ENCODE measurements at places on chromosomes 5 and 9. TPM values are rescaled to one million over a fixed set of nuclear protein-coding genes. Genes with fewer than 3 reads are reported as not detected.

PHF24 gene
- polyA plus RNA-seq = 0.18 TPM

ARSI gene
- 2.8 TPM for polyA plus RNA-seq

GRCh38 chr5:38263983-38264382, 5.6 kb downstream of the EGFLAM start:
- DNase-seq = no peak

DNA sequence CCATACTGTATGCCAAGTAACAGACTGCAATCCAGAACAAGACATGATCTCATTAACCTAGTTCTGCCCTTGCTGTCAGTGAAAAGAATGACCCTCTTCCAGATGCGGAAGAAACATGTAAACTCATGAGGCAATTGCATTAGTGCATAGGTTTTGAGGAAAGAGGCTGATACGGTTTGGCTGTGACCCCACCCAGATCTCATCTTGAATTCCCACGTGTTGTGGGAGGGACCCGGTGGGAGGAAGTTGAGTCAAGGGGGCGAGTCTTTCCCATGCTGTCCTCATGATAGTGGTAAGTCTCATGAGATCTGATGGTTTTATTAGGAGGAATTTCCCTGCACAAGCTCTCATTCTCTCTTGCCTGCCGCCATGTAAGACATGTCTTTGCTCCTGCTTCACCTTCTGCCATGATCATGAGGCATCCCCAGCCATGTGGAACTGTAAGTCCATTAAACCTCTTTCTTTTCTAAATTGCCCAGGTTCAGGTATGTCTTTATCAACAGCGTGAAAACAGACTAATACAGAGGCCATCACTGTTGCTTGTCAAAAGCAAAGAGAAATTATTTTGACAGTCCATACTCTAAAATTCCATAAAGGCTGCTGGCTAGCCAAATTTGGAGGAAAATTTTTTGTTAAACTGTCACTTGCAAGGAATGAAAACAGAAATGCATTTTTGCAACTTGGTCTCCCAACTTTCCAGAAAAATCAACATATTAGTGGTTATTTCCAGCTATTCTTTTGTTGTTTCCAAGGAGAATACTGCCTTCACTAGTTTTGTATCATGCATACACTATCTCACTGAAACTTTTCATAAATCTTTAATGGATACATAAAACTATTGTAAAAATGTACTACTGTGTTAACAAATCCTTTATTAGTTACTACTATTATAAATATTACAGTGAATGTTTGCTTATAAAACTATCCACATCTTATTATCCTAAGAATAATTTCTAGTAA, 3.2 kb upstream of the ARL15 start:
- no peak for DNase-seq

GRCh38 chr9:127136880-127137639, 14.6 kb upstream of the ANGPTL2 start:
- no peak for DNase-seq

DNA sequence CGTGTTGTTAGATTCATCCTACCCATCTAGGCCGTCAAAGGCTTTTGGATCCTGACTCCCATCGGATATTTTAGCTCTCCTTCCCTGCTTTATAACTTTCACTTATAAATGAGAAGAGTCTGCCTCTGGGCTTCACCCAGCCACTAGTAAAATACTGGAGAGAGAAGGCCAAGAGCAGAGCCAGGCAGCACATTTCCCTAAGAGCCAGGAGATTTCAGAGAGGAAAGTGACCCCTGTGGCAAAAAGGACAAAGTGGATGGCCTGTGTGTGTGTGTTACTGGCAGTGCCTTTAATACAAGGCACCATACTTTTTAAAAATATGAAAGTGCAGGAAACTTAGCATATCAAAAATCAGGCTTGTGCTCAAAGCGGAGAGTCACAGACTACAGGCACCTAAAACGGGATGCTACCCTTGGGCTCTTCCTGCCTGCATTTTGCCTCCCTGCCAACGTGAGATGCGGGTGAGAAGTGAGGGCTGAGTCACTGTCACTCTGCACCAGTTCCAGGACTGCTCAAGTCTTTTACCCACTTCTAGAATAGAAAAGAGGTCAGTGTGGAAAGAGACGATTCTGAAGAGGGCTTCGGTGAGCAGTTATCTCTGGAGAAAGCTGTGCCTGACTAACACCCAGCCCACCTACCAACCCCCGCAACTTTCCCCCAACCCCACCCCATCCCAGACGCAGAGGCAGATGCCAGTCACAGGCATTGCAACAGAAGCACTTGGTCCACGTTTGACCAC, 15.9 kb downstream of the NFIL3 start:
- DNase-seq = no peak
